Stimulated activated CD8-positive, alpha-beta memory T cell treated with anti-CD3 and anti-CD28 coated beads, Interleukin-4, amount 100 ng/mL, for 1 hour (primary cell): ENCODE measurements at places on chromosomes 7 and 10.

DNA sequence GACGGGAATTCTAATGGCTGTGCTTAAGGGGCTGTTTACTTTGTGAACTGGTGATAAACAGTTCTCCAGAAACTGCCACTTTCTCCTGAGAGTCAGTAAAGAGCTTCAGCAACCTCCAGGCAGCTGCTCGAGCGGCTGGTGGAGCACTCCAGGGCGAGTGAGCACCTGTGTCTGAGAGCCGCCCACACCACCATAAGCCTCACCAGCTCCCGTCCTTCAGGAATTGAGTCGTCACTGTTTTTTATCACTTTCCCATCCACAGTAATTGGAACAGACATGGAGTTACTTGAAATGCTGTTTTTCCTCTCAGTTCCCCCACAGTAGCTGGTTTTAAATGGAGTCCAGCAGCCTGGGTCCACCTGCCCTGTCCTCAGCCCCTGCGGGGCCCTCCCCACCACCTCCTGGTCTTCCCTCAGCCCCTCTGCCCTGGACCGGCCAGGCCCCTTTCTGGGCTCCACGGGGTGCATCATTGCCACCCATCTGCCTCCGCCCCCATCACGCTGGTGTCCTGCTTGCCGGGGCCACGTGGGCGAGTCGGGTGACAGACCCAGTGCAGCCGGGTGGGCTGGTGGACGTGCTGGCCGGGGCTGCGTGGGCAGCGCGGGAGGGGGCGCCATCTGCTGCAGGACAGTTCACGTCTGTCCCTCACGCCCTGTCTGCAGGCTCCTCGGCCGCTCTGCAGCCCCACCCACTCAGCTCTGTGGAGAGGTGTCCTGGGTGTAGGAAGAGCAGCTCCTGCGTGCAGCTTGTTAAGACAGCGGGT, 56.0 kb downstream of the NKX6-2 start:
- DNase-seq, result no peak

DNA sequence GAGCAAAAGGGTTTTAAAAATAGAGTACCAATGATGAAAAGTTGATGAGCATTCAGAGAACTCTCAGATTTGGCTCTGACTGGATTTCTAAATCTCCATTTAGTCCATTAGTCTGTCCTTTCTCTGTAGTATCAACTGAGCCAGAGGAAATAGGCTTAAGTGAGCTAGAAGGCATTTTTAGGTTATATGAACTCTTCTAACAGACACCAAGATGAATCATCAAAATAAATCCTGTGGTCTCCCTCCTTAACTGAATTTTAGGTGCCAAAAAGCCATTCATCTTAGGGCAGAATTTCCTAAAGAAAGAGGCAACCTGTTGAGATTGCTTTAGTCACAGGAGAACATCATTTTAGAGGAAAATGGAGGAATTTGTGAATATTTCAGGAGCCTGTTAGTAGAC, 305.1 kb downstream of the AUTS2 start:
- DNase-seq, result no peak

DNA sequence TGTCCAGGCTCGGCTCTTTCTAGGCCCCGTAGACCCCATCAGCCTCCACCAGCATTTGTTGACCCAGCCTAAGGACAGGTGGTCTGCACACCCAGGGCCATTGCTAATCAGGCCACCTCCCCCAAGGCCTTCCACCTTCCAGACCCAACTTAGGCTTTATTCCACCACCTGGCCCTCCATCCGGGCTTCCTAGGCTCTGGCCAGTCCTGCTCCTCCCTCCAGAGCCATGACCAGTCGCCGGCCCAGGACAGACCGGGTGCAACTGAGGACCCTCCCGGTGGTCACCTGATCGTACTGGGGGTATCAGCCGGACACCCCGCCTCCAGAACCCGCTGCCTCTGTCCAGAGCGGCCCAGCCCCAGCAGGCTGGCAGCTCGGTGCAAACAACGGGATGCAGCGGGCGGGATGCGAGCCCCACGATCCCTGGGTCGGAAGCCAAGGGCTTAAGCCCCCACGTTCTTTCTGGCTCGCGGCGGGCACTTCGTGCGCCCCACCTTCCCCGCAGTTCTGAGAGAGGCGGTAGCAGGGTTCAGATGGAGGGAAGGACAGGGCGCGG, 545 bp downstream of the NACAD start:
- no peak for DNase-seq

DNA sequence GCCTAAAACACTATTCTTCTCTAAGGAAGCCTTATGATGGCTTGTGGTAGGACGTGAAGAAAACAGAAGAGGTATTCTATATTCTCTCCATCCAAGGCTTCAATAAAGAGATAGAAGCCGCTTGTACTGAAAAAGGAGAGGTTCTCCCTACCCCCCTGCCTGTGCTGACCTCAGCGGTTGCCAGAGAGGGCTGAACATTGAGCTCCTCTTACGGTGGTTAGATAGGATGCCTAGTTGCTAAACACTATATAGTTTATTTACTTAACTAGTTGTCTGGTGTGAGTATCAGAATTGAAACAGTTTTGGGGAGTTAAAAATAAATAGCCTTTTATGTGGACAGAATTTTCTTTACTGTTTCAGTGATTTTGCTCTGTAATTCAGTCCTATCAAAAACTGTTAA, 112.2 kb downstream of the TFPI2 start:
- DNase-seq, result no peak

DNA sequence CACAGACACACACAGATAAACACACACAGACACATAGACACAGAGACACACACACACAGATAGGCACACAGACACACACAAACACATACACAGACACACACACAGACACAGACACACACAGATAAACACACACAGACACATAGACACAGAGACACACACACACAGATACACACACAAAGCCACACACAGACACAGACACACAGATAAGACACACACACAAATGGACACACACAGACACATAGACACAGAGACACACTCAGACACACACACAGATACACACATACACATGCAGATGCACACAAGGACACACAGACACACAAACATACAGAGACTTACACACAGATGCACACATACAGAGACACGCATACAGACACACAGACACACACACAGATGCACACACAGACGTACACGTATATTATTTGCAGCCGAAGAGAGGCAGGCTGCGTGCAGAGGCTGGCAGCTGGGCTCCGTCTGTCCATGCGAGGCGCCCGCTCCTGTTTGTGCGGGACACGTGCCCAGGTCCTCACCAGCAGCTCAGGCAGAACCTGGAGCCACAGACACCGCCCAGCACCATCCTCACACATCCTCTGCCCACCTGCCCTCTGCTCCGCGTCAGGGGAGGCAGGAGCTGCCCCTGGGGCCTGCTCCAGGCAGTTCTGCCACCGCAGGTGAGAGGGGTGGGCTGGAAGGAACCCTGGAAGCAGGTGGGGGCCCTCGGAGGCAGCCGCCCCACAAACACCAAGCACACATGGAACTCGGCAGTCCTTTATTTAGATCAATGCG, 1.2 kb downstream of the CALML5 start:
- no peak for DNase-seq

GRCh38 chr10:101643546-101643945, 51.4 kb downstream of the FBXW4 start:
- no peak for DNase-seq

DNA sequence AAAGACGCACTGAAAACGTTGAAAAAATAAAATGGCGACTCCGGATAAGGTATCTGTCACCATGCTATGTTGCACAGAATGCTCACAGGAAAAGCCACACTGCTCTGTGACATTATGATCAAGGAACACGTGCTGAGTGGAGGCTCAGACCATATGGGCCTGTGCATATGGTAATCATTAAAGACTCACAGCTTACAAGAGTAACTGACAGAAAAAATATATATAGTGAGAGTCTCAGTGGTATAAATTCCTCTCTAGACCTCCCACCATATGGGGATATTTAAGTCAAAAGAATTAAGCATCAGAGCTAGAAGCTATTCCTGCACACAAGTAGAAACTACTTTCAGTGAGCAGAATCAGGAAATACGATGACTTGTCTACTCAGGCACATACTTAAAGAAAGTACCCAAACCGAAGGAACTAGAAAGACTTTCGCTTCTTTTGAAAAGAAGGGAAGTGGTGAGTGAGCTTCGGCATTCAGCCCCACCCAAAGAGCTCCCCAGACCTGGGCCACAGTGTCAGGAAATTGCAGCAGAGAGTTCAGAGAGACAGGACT, 65.1 kb upstream of the MPP7 start:
- DNase-seq, result peak; percentile 20

DNA sequence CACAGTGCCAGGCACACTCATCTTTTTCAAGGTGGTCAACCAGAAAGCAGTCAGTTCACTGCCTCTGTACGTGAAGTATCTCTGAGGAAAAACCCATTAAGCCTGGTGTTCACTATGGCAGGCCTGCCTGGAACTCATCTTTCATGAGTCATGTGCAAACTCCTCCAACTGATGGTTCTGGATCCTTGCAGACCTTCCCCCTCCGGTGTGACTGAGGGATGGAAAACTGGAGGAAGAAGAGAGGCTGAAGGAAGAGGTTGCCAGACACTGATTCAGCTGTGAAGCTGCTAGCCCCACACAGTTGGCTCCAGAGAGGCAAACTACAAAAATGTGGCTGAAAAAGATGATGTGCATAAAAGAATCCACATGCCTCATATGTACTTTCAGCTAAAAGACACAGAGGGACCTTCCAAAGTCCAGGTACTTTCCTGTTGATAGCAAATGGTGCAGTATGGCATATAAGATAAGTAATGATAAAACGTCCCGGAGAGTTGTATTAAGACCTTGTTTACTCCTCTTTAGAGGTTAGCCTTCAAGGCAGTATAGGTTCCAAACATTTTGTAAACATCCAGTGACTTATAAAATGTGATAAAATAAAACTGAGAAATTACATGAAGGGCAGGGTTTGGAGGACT, 2.7 kb downstream of the CYP3A5 start:
- no peak for DNase-seq

- no peak for DNase-seq
These were observed 200.5 kb upstream of the HPS1 start for GRCh38 chr10:98646998-98647917.

GRCh38 chr7:118182593-118183427, 1.2 kb upstream of the LSM8 start:
- DNase-seq, result no peak

- no peak for DNase-seq
These were observed 559.4 kb downstream of the SUGCT start for GRCh38 chr7:40694026-40694809.
